CD4-positive, alpha-beta memory T cell (primary cell): ENCODE measurements at places on chromosomes 6 and 20.

DNA sequence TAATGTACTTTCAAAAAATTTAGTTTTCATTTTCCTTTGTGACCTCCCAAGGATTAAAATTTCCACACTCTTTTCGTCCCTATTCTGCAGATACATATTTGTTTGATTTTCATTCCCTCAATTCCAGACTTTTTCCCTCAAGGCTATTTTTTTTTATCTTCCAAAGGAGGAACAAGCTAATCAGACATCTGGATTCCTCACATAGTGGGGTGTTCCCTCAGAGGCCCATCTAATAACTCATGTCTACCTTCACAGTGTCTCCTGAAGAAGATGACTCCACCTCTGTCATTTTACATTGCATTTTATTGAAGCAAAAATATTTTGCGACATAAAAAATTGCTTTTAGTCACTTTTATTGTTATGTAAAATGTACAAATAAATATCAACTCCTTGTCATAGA is 122.2 kb downstream of the RFPL4B start:
- no peak for DNase-seq

- peak; percentile 52 for DNase-seq
Observed at GRCh38 chr6:166512567-166512966, 73.9 kb downstream of the RAMACL start.

DNA sequence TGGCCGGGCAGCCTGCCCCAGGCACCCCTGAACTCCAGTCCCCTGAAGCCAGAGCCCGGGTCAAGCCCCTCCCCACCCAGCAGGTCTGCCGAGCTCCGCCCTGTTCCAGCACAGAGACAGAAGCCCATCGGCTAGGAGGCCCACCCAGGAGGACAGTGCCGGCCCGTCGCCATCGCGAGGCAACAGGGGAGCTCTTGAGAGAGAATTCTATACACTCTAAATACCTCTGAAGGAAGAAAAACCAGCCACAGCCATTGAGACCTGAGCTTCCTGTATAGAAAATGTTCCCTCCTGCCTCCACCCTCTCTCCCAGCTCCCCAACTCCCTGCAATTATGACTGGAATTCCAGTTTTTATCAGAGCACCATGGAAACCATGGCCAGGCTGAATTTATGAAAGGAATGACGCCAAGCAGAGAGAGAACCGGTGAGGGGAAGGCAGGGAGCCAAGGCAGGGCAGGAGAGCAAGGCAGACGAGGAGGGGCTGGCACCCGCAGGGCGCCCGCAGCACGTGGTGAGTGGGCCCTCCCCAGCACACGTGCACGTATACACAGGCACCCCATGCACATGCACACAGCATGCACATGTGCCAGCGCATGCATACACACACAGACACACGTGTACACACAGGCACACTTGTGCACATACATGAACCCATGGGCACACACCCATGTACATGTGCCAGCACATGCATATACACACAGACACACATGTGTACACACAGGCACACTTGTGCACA is 27.6 kb upstream of the MRGBP start:
- DNase-seq, result no peak

DNA sequence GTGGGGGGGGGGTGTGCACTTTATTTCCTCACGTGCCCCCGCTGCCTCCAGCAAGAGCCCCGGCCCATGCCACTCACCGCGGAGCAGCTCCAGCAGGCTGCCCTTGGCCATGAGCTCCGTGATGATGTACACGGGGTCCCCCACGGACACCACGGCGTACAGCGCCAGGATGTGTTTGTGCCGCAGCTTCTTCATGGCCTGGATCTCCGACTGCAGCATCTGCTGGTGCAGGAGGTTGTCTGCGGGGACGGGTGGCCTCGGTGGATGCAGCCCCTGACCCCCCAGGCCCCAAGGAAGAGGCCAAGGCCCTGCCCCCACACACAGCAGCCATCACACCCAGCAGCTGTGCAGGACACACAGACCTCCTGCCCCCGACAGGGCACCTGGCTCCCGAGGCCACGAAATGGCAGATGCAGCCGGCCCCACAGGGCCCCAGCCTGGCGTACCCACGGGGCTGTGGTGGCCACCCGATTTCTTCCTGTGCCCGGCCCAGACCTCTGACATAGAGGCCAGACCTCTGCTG is 4.7 kb downstream of the PTK6 start:
- DNase-seq, result no peak

- DNase-seq, result no peak
Observed at GRCh38 chr20:3681931-3682781, at the start of gene ADAM33. ADAM33 (minus strand) TSS chr20:3682010; CDS start chr20:3682004, 6 bp downstream.

DNA sequence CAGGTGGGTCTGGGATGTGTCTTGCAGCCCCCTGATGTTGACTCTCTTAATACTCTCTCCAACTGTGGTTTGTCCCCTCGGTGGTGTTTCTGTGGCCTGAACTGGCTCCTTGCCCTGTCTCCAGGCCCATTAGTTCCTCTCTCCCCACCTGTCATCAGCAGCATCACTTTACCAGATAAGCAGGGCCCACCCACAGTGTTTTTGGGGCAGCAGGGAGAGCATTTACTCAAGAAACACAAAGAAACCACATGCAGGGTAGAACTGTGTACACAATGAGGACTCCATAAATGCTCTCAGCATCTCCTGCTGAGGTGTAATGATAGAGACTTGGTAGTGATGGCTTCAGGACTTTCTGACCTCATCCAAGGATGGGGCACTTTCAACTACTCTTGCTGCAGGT is 20.2 kb upstream of the MRPS18A start:
- DNase-seq, result no peak

DNA sequence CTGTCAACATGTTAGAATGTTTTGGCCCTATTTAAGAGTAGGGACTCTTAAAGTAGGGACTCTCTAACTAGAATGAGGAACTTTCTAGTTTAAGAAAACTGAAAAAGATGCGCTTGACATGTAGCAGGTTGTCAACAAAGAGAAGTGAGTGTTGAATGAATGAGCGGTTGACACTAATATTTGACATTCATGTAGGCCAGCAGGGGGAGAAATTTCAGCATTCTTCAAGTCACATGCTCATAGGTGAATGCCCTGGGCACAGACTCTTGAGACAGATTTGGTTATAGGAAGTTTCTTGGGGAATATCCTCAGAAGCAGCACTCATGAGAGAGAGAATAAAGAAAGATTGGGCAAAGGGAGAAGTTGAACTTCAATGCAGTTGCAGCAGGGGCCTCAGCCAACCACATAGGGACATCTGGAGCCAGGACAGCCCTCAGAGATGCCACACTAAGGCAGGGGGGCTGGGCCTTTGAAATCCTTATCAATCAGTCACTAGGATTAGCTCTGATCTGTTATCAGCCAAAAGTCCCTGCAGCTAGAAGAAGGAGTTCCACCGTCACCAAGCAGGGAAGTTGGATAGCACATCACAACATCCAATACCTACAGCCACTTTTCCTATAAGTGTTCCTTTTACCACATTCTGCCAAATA is 145.1 kb upstream of the FKBP1C start:
- DNase-seq, result no peak

- DNase-seq, result no peak
Observed at GRCh38 chr6:134657751-134658527, 292.0 kb downstream of the ALDH8A1 start.

- DNase-seq, result no peak
Observed at GRCh38 chr20:38180781-38181180, 15.7 kb upstream of the TGM2 start.

DNA sequence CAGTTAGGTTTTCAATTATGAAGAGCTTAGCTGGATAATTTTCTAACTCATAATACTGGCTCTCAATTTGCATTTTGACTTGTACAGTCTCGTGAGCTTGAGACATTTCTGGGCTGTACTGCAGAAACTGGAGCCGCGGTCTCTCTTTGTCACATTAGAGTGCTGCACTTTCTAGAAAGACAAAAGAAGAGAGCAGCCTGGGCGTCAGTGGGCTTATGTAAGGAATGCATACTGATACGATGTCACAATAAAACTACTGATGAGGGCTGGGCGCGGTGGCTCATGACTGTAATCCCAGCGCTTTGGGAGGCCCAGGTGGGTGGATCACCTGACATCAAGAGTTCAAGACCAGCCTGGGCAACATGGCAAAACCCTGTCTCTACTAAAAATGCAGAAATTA is 120.8 kb downstream of the MOXD1 start:
- DNase-seq, result no peak

DNA sequence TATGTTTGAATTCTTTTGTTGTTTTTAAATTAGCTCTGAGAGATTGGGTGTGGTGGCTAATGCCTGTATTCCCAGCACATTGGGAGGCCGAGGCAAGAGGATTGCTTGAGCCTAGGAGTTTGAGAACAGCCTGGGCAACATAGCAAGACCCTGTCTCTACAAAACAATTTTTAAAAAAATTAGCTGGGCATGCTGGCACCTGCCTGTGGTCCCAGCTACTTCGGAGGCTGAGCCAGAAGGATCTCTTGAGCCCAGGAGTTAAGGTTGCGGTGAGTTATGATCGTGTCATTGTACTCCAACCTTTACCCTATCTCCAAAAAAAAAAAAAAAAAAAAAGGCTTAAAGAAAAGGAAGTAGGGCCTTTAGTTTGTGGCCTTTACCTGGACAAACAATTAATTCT is 22.9 kb downstream of the DHX35 start:
- no peak for DNase-seq

DNA sequence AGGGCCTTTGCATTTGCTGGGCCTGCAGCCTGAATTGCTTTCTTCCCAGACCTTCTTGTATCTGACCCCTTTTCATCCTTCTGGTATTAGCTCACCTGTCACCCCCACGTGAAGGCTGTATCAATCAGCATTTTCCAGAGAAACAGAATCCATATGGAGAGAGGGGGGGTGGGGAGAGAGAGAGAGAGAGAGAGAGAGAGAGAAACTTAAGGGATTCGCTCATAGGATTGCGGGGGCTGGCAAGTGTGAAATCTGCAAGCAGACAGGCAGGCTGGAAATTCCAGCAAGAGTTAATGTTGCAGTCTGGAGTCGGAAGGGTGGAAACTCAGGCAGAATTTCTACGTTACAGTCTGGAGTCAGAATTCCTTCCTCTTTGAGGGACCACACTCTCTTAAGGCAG is 410.7 kb upstream of the SULF2 start:
- DNase-seq, result no peak

DNA sequence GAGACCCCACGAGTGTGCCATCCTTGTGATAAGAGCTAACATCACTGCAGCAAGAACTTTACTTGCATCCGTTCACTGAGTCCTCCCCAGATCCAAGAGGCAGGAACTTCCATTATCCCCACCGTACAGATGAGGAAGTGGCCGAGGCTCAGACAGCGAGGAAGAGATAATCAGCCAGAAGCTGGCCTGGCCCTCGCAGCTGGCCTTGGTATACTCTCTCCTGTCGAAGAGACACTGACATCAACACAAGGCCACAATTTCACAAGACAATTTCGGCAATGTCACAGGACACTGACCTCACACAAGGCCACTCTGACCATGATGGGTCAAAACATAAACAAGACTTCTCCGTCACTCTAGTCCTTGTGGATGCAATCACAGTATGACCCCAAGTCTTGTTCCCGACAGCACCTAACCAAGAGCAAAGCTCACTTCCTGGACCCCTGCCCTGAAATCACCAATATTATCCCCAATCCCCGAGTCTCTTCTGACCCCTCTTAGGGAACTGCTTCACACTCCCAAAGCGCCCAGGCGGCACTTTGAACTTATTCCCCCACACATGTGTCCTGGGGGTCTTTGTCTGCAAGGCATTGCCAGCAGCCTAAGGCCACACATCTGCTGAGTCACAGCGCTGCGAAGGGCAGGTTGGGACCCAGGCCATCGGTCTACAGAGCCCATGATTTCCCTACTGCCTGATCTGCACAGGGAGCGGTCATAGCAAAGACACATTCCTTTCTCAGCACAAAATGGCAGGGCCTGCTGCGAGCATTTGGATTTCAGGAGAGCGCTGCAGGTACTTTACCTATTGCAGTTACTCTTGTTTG is 14.8 kb upstream of the VAPB start:
- no peak for DNase-seq

DNA sequence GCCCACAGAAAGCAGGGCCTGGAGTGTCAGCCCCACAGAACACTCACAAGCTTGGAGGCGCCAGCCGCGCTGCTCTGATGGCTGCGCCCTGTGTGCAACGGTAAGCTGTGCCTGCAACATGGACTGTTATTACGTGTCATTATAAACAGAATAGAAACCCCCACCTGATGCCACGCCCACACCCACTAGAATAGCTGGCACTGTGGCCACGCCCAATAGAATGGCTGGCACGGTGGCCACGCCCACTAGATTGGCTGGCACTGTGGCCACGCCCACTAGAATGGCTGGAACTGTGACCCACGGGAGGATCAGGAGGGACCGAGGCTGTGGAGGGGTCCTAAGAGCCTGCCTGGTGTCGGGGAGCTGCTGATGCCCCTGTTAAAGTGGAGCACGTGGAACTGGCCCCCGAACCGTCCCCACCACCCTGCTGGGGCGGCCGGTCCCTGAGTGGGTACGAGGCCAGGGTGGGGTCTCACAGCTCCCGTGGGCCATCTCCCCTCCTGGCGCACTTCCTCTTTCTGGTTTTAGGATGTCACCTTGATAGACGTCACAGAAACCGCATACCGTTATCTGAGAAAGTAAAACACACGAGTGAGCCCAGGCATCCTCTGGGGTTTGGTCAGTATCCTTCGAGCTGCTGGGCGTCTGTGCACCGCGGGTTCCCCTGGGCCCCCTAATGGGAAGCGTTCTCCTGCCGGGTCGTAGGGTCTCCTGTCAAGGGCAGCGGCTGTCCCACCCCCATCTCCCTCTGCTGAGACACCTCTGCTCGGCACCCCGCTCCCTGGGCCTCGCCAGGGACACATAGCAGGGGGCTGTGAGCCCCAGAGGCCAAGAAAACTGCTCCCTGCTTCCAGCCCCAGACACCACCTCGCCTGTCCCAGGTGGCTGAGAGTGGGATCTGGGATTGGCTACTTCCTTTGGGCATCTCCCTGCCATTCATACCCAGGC is 25.4 kb downstream of the SLC17A9 start:
- DNase-seq, result peak; percentile 84

- DNase-seq, result no peak
Observed at GRCh38 chr6:166691199-166691598, 64.1 kb upstream of the RPS6KA2 start.

DNA sequence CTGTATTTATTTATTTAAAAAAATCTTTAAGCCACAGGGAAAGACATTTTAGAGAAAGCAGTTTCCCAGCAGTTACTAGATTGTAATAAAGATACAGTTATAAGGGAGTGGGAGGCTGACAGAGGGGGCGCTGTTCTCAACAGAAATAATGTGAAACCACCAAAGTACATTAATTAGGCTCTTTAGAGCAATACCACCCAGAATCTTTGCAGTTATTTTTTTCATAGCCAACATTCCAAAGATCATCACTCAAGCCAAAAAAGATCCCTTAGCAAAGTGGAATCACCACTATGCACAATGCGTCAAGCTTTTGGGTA is 331.3 kb upstream of the DEFB112 start:
- no peak for DNase-seq

DNA sequence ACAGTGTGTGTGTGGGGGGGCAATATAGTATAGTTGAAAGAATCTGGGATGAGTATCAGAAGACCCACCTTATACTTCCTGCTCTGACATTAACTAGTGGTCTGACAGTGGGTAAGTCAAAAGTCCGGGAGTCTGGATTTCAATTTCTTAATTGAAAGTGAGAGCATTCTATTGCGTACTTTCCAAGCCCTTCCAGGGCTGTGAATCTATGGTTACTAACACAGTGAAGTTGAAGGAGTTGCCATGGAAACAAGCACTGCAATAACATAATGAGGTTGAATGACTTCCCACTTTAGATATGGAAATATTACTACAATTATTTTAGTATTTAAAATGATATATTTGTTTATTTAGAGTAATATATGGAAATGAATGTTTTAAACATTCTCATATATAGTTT is 80.2 kb downstream of the MLIP start:
- no peak for DNase-seq

- peak; percentile 3 for DNase-seq
Observed at GRCh38 chr6:136920216-136920615, 1.9 kb upstream of the SLC35D3 start.
